Stimulated activated CD4-positive, alpha-beta T cell treated with anti-CD3 and anti-CD28 coated beads, Interleukin-4, amount 100 ng/mL, for 4 hours (primary cell): ENCODE measurements at places on chromosomes 7 and 10.

DNA sequence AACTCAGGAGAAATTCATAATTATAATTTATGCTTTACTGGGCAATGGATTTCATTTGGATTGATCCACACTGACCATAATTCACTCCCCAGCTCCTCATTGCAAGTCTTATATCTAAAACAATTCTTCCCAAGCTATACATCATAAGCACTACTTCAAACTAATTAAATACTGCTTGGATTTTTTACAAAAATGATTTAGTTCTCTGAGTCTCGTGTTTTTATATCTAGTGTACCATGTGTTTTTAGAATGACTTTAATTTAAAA, 443.8 kb downstream of the GPAM start:
- DNase-seq, result no peak

GRCh38 chr10:70048030-70048723, 4.5 kb upstream of the MACROH2A2 start:
- DNase-seq, result no peak

DNA sequence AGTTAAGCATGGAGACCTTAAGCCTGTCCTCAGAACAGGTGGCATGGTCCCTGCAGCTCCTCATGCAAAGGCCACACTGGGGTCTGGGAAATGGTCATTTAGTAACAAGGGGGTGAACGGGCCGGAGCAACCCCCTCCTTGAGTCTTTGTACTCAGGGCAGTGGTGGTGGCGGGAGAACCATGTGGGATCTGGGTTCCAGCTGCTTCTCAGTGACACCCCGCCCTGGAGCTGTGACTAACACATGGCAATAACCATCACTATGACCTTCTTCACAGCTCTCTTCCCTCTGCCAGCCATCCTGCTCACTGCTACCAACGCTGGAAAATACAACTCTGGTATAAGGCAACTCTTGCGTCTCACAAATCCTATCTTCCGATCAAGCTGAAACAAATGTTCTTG, 203.4 kb upstream of the FRMD4A start:
- no peak for DNase-seq

- DNase-seq, result no peak
Observed at GRCh38 chr7:78691584-78691983, 761.9 kb downstream of the MAGI2 start.

DNA sequence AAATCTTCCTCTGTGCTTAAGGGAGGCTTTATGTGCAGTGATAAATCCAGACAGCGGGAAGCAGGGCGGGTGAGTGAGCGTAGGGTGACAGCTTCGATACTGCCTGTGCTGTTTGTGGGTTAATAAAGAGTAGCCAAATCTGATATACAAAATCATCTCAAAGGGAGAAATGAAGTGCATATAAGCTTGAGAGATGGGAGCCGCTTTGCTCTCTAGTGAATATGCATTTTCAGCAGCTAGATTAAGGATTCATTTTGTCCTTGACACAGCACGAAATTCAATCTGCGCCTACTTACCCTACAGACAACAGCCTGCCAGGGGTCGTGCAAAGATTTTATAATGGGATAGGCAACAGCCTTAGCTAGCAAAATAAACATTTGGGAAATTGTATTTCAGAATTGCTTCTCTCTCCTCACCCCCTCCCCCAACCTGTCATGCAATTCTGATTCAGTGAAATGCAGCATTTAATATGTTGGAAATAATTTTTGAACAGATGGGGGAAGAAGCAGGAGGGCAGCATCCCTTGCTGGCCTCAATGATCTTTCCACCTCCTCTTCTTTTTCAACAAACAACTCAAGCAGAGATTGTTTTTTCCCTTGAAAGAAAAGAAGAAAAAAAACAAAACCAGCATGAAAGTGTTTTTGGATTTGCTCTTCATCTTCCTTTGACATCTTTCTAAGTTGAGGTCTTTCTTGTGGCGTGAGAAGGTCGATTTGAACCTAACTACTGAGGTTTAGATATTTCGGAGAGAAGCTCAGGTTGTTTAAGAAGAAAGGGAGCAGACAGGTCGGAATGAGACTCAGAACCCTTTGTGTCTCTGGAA, 117.9 kb downstream of the AOAH start:
- DNase-seq, result no peak

DNA sequence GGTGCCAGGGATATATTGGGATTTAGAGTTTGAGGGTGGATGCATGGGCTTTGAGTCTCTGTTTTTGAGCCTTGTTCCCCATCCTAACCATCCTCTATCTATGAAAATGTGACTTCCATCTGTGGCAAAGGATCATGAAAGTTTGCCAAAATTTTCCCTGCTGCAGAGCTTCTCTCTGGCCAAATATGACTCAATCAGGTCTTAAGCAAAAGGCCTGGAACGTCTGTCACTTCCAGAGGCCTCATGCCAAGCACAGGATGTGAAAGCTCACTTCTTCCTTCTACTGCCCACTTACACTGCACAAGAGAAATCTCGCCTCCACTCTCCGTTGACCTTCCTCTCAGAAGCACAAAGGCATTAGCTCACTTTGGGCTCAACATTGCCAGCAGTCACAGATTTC, 696.9 kb upstream of the NRP1 start:
- DNase-seq, result no peak

DNA sequence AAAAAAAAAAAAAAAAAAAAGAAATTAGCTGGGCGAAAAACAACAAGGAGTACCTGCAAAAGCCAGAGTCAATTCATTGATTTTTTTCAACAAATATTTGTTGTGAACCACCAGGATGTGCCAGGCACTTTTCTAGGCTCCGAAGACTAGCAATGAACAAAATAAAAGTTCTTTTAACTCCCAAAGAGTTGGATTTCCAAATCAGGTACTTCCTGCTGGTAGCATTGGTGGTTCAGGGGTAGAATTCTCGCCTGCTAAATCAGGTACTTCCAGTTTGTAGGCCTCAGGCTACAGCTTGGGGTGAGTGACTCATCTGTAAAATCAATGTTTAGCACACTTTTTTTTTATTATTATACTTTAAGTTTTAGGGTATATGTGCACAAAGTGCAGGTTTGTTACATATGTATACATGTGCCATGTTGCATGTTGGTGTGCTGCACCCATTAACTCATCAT, 10.9 kb downstream of the PPA1 start:
- no peak for DNase-seq

- DNase-seq, result no peak
Observed at GRCh38 chr10:11958956-11959355, 83.7 kb downstream of the UPF2 start.

DNA sequence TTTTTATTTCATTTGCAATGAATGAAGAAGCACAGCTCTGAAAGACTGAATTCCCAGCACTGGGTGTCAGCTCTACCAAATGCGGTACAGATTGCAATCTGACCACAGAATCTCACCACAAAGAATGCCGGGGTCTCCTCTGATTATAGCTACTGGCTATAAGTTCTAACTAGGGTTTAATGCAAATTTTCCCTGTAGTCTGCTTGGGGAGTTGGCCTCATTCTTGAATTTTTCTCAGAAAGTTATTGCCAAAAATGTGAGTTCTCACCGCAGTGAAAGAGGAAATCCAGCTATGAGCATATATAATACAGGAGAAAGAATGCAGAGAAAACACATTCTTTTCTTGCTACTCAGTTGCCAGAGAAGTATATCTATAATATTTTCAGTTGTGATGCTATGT, 1255.7 kb upstream of the LRRTM3 start:
- DNase-seq, result no peak

DNA sequence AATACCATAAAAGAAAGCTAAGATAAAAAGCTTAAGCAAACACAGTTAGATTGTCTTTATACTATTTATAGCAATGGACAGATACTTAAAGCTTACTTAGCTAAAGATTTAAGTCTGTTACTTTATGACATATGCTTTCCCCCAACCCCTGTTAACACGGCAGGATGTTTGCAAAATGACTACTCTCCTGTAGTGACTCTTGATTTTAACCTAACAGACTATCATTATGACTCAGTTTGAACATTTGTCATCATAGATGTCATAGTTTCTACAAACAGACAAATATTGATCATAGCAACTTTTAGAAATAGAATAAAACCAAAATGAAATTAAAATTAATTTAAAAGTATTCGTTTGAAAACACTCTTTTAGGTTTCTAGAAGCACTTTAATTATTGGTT, 7.8 kb upstream of the COMMD3 start:
- peak; percentile 21 for DNase-seq
